HS-27A (cell line): ENCODE measurements at places on chromosomes 12 and 14.

- DNase-seq, result no peak
These were observed 5.6 kb downstream of the CDCA4 start for GRCh38 chr14:105015242-105015641.

GRCh38 chr12:124159655-124160054, 135.2 kb upstream of the RFLNA start:
- DNase-seq, result no peak

DNA sequence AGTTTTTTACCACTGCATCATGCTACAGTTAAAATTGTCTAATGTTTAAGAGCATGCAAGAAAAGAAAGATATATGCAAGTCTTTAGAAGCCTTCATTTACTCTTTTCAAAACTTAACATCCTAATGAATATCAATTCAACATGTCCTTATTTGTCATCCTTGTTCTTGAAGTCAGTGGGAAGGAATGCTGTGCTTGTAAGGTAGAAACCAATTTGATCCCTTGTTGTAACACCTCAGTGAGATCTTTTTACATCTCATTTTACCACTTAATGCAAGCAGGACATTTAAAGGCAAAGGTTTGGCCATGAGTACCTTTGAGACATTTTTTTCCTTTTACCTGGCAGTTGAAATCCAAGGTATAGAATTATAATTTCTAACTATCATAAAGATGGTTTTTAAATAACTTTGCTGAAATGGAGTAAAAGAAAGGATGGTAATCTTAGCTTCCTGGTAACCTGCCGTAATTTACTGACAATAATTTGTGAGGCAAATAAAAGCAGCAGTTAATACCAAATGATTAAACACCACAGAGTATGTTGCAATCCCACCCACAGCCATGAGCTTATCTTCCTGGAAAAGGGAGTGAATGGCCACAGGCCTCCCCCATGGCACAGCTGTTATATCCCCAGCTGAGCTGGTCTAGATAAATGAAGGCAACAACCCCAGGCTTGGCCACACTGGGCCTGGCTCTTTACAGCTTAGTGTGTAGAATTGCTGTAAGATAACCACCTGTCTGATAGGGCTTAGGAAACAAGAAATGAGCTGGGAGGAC, 33.2 kb upstream of the STRN3 start:
- DNase-seq, result no peak

DNA sequence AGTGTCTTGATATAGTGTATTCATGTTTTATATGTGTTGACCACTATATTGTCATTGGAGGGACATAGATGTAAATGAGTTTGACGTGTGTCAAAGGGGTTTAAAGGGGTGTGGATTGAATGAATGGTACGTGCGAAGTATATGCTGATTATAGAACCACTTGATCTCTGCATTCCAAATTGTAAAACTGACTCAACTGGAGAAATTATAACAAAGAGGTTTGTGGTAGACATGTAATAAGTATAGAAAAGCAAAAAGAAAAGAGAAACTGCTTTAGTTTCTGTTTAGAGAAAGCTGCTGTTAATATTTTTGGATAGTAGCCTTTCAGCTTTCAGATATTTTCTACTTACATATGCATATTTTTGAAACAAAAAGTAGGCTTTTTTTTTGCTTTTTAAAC, 8.9 kb upstream of the MYRFL start:
- no peak for DNase-seq

- DNase-seq, result no peak
These were observed 261.5 kb downstream of the SOX5 start for GRCh38 chr12:23687947-23688346.

DNA sequence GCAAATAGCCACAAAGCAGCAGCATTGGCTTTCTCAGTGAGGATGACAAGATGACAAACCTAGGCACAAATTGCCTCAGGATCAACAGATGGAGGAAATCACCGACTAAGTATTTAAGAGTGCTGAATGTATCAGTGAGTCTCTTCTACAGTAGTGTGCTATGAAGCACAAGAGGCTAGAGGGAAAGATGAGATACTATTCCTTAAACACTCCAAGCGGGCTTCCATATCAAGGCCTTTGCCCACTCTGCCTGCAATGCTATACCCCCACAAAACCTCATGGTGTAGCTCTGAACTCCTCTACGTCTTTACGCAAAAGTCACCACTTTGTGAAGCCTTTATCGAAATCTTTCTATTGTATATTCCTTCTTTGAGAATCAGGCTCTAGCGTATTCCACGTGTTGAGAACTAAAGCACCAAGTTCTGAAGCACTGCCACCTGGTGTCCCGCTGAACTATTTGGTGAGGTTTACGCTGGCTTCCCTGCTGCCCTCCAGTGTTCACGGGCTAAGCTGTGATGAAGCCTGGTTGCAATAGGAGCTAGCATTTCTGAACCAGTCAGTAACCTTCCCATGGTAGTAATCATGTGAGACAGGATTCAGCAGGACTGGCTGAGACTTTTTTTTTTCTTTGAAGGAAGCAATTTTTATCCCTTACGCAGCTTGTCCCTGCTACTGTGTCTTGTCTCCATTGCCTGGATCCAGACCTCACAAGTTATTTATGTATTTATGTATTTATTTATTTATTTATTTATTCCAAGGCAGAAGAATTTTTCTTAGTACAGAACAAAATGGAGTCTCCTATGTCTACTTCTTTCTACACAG, 426.5 kb upstream of the OR4E1 start:
- peak; percentile 14 for DNase-seq

- no peak for DNase-seq
These were observed 54.9 kb upstream of the NCOR2 start for GRCh38 chr12:124622331-124622730.

GRCh38 chr14:55388160-55388559, 23.5 kb downstream of the ATG14 start:
- DNase-seq, result peak; percentile 41

DNA sequence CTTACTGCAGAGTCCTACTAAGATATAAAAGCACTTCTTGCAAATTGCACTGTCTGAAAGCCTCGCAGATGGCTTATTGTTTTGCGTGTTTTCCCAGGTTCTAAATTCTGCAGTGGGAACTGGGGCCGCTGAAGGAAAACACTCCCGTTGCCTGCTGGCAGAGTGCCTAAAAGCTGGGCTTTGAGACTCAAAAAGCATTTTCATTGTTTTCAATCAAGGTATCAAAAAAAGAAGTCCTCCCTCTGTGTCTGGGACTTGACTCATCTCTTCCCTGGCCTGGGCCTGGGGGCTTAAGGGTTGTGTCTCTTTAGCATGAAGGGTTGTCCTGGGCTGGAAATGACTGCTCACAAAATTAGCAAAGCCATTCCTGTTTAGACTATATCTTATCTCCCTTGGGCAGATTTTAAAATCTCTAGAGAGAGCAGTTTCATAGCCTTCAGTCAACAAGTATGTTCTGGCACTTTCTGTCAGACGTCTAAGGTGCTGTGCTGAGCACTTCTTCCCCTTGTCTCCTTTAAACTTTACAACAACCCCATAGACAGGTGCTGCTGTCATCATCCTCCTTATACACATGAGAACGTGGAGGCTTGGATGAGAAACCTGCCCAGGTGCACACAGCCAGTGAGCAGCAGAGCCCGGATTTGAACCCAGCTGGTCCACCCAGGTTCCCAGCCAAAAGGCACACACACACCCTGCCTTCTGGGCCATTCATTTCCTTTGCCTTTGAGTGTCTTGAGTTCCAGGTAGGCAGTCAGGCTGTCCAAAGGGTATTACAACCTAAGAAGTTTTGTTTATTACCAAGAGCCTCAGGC, 31.1 kb downstream of the ELK3 start:
- DNase-seq, result no peak

DNA sequence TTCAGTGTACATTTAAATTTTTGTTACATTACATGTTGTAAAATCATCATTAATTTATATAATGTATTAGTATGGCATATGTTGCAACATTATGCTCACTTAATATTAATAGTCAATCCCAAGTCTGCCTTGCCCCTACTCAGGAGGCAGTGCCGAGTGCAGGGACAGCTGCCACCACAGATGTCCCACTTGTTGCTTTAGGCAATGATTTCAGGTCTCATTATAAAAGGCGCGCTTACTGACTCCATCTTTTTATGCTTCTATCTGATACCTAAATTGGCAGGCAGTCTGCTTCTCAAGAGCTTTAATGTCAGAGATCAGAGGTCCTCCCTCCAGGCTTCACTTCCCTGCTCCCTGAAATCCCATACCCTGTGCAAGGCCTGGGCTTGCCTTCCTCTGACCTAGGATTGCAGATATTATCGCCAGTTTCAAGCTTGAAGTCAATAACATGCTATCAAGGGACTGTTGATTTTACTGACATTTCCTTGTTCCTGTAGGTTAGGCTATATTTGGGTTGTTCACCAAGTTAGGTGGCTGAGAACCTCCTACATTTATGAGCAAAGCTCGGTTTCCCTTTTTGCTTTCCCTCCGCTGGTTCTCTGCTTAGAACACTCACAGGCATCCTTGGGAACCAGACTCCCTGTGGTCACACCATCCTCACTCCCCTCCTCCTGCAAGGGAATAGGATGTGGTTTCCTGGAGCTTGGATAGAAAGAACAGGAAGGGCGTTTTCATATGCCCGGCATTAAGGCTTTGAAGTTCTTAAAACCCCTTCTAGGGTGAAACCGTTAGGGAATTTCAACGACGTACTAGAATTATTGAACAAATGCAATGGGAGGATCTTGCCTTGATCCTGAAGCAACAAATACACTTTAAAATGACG, 208.4 kb upstream of the FKBP4 start:
- no peak for DNase-seq

DNA sequence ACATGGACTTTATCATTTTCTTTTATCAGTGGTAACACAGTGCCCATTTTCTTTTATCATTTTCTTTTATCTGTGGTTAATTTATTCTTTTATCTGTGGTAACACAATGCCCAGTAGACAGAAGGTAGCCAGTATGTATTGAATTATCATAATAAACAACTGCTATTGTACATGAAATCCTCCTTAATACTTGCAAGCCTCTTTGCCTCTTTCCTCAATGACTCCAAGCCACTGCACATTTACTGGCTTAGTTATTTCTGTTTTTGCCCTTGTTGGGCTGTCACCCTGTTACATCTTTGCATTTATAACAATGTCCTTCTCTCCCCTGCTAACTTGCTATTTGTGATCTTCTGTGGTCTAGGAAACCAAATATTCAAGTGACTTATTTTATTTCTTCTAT, 345.0 kb downstream of the ATP23 start:
- no peak for DNase-seq

DNA sequence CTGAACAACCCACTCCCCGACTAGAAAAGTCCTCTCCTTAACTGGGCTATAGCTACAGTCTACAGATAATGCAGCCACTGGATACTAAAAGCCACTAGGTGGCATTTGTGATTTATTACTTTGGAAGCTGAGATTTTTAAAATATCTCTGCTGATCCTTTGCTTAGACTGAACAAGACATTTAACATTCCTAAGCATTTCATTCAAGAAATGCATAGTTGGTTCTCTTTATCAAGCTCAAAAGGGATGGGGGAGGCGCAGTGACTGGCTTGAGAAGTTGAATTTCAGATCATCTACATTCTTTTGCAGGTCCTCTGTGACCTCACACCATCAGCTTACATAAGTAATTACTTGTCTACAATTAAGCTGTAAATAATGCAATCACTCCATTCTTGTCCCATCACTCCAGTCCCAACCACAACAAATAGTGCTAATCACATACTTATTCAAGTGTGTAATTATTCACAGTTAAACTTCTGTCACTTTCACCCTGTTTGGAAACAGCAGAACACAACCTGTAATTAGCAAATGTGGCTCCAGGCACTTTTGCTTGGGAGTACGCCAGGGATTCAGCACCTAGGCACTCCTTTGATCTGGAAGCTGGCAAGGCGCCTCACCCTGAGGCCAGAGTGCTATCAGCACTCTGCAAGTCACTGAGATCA, 203.6 kb downstream of the NOVA1 start:
- no peak for DNase-seq

DNA sequence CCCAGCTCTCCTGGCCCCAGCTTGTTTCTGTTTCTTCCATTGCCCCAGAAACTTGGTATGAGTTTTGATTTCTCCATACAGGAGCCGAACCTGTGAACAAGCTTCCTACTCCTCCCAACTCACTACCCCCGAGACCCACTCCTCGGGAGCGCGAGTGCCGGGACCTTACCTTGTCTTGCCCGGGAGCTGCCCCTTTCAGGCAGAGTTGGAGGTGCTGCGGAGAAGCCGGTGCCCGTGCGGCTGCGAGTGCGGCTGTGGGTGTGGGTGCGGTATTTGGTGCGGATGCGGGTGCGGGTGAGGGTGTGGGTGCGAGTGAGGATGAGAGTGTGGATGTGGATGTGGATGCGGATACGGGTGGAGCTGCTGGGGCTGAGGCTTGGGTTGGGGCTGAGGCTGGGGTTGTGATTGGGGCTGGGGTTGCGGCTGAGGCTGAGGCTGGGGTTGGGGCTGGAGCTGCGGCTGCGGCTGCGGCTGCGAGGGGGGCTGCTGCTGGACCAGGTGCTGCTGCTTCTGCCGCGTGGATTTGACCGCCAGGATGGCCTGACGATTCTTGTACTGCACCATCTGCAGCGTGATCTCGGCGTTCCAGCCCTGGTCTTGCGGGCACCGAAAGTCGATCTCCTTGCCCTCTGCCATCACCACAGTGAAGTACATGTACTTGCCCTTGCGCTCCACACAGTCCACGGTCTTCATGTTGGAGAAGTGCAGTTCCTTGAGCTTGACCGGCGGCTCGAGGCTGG, 1.1 kb downstream of the PHLDA1 start:
- no peak for DNase-seq

GRCh38 chr12:105316931-105317852, 13.3 kb upstream of the C12orf75 start:
- DNase-seq, result no peak

- DNase-seq, result no peak
These were observed 9.3 kb downstream of the COCH start for GRCh38 chr14:30883508-30884294.

GRCh38 chr14:45091710-45092109, 7.8 kb downstream of the PRPF39 start:
- DNase-seq, result no peak

GRCh38 chr12:77837876-77838291, 7.2 kb downstream of the NAV3 start:
- no peak for DNase-seq

GRCh38 chr14:29741909-29742401, 185.7 kb downstream of the PRKD1 start:
- DNase-seq, result peak; percentile 65

- DNase-seq, result no peak
These were observed 12.4 kb downstream of the IL22 start for GRCh38 chr12:68240975-68241374.

DNA sequence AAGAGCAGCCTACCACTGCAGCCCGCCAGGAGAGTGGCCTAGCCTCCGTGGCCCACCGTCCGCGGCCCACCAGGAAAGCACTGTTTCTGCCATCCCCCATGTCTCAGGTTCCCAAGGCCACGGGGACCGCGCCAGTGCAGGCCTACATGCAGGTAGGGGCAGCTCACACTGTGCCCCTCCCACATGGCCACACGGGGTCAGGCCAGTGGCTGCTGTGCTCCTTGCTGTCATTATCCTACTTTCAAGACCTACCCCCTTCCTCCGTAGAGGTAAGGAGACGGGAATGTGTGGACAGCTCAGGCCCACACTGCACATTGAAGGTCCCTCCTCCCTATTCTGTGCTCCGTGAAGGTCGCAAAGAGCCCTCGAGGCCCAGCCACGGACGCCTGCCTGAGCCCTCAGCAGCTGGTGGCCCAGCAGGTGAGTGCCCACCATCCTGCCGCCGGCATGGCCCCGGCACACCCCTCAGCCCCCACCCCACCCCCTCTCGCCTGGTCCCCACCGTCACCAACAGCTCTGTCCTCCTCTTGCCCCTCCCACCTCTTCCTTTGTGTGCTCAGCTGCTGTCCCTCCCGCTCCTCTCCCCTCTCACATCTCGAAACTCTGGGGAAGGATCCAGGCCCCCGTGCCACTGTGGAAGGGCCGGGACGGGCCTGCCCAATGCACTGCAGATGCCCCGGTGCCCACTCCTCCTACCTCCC, 10.0 kb downstream of the DDX51 start:
- DNase-seq, result no peak
